ENCODE measurements at places on chromosomes 16 and 17. TPM values are rescaled to one million over a fixed set of nuclear protein-coding genes. Genes with fewer than 3 reads are reported as not detected.

Gene MAF
- 50.6 TPM for total RNA-seq

DNA sequence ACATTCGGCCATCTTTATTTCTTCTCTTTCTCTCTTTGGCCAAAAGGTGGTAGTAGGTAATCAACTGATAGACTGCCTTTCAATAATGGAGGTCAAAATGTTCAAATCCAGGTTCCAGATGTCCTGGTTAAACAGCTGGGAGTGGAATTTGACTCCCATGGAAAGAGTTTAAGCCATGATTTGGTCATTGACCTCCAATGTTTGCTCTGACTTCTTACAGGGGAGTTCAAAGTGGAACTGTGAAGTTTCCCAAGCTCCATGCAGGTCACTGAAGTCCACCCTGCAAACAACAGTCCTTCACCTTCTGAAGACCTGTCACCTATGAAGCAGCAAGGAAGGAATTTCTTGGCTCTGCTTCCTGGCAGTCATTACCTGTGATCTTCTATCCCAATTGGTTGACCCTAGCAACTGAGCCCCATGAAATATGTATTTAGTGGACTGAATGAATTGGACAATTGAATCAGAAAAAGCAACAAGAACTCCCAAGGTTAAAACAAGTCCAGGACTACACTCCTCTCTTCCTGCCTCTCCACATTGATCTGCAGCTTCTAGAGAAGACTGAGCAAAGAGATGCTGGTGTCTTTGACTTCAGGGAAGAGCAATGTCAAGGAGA lies 28.0 kb upstream of the SOX9 start:
- no peak overlapping the region for H3K27ac ChIP-seq
- H3K4me1 ChIP-seq, result no peaks in the 10 kb centered on the region
- no peak for DNase-seq
- H3K36me3 ChIP-seq, result no peaks in the 10 kb centered on the region
- H3K27me3 ChIP-seq, result no peaks in the 10 kb centered on the region

DNA sequence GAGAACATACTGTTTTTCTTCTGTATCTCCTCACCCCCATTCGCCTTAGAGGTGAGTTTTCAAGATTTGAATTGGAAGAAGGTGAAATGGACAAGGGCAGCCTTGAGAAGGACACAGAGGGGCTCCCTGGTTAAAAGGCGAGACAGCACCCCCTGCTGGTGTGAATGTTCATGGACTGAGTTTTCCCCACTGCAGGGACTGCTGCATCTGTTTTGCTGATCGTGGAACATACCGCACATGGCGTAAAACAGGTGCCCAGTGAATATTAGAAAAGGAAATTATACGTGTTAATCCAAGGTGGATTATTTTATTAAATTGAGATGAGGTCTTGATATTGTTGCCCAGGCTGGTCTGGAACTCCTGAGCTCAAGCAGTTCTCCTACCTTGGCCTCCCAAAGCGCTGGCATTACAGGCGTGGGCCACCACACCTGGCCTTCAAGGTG lies 54.5 kb downstream of the NDE1 start:
- H3K4me1 ChIP-seq, result no peaks in the 10 kb centered on the region
- no peak overlapping the region for H3K4me3 ChIP-seq
- no peak overlapping the region for H3K27ac ChIP-seq
- H3K36me3 ChIP-seq, result peaks cover 27% of the 10 kb centered on the region

DNA sequence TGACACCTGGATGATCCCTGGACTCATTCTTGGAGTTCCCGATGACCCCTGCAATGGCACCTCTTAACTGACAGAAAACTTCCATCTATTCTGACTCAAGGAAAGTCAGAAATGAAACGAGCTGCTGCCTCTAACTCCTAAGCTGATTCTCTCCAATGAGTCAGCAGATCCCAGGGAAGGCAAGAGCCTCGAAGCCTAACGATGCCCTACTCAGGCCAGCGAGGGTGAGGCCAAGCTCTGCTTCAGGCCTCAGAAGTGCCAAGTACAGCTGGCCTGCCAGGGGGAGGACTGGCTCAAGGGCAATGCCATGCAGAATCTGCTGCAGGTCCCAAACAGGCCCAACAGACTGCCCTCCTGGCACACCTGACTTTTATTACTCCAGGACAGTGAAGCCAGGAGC lies 36.3 kb downstream of the PLXDC1 start:
- no peak overlapping the region for H3K27ac ChIP-seq
- no peaks in the 10 kb centered on the region for H3K36me3 ChIP-seq
- peaks cover 3% of the 10 kb centered on the region for H3K4me1 ChIP-seq
- no peaks in the 10 kb centered on the region for H3K27me3 ChIP-seq
- DNase-seq, result no peak

Gene RAB26
- 6.8 TPM for total RNA-seq

- peaks cover 36% of the 10 kb centered on the region for H3K4me1 ChIP-seq
Observed at GRCh38 chr16:11099672-11100205, 155.4 kb downstream of the CLEC16A start.

DNA sequence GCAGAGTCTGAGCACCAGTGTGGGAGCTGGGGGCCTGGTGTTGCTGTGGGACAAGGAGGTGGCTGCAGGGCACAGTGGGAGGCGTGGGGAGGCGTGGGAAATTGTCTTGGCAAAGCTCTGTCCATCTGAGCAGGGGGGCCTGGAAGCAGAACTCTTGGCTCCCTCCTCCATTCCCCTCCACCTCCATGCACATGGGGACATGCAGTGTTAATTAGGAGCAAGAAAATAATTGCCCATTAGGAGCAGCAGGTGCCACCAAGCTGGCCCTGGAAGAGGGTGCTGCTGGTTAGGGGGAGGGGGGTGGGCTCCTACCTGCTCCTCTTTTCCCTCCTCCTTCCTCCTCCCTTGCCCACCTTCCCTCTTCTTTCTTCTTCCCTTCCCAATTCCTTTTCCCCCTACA lies 4.5 kb downstream of the TTYH2 start:
- H3K27me3 ChIP-seq, result no peaks in the 10 kb centered on the region
- no peak overlapping the region for H3K27ac ChIP-seq
- DNase-seq, result no peak

GRCh38 chr17:74394977-74395376 lies 27.7 kb downstream of the GPR142 start:
- H3K27me3 ChIP-seq, result no peaks in the 10 kb centered on the region
- no peaks in the 10 kb centered on the region for H3K4me1 ChIP-seq
- no peak for DNase-seq
- no peaks in the 10 kb centered on the region for H3K36me3 ChIP-seq

- H3K27ac ChIP-seq, result peak overlapping the region; percentile 43
- DNase-seq, result no peak
- H3K4me1 ChIP-seq, result peaks cover 44% of the 10 kb centered on the region
Observed at GRCh38 chr16:85172455-85173145, 60.3 kb upstream of the CIBAR2 start.

GRCh38 chr17:32285306-32285705 lies 19.7 kb downstream of the RHBDL3 start:
- DNase-seq, result no peak
- no peak overlapping the region for H3K27ac ChIP-seq
- H3K36me3 ChIP-seq, result no peaks in the 10 kb centered on the region
- no peak overlapping the region for H3K4me3 ChIP-seq

Gene SPOP
- 99.2 TPM for total RNA-seq

Gene CNGB1
- 0.06 TPM for total RNA-seq
